Hematopoietic multipotent progenitor cell treated with erythropoietin and hydrocortisone succinate and interleukin-3 and kit ligand, for 17 days (in vitro differentiated cells): ENCODE measurements at places on chromosomes 3 and 15.

- DNase-seq = no peak
Measured at GRCh38 chr3:165233501-165234195, 37.5 kb upstream of the SLITRK3 start.

DNA sequence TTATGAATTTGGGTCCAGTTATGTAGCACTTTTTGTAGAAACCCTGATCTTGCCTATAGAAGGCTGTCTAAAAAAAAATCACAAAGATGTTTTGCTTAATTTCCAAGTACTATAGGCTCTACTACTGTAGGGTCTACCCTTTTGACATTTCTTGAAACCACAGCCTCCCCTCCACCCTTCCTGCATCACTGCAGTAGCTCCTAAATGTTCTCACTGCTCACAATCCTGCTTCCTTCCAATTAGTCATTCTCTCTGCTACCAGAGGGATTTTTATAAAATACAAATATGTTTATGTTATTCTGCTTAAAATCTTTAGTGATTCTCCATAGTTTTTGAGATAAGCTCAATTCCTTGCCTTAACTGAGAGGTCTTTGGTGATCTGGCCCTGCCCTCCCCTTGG, 114.0 kb downstream of the CYP19A1 start:
- DNase-seq = no peak

DNA sequence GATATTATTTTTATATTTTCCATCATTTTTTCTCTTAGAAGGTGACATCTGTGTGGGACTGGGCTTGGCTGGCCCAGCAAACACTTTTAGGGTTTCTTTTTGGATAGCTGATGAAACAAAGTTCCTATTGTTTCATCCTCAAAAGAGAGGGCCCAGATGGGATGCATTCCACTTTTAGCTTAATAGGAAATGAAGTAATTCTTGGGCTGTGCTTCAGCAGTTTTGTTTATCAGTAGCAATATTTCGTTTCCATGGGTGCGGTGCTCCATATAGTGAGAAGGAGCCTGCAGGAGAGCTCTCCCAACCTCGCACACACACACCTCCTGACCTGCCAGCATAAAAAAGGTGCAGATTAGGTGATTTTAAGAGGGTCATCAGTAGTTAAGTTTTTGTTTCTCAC, 147.5 kb downstream of the AKAP13 start:
- DNase-seq = no peak

GRCh38 chr3:120163026-120163425, 68.8 kb upstream of the GSK3B start:
- DNase-seq = no peak

DNA sequence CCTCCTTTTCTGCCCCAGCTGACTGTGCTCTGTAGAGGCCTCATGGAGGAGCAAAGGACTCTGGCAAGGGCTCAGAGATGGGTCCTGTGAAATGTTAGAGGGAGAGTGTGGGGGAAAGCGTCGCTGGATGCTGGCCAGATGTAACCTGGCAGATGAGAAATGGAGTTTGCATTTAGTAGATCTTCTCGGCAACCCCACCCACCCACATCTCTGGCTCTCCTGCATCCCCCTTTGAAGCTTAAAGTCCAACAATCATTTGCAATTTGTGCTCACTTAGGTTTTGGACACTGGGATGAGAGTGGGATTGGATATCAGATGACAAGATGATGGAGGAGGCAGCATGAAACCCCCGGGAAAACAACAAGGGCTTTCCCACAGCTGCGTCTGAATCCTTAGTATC, 523.6 kb upstream of the MCTP2 start:
- DNase-seq = no peak

GRCh38 chr3:12995389-12996180, 77.6 kb downstream of the IQSEC1 start:
- DNase-seq = no peak

- no peak for DNase-seq
Measured at GRCh38 chr3:181948286-181948685, 236.6 kb downstream of the SOX2 start.

DNA sequence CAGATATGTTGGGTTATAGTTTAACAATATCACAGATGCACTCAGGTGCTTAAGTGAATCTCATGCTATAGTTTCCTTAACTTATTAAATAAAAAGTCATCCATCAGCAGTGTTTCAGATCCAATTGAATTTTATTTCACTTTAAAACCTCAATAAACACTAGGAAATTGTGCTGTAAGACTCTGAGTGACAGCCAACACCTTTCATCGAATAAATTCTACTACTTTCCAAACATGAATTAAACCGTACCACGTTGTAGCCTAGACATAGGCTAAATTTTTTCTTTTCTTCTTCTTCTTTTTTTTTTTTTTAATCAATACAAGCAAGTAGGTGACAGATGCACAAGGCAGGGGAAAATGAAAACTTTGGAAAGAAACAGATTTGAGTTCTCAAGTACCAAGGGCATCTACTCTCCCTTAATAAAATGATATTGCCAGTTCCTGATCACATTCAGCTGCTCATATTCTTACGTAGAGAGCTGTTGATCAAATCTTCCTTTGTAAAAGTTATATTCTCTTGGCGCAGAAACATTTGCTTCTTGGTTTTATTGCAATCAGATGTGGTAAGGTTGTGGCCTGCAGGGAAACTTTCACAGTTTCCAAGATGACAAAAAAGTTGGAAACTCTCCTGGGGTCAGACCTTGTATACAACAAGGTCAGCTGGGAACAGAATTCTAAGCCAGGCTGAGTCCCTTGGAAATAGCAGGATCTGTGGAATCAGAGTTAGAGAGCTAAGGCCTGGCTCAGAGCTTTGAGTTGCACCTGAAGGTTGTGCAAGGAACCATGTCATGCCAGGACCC, 147.7 kb downstream of the CD47 start:
- DNase-seq = no peak

DNA sequence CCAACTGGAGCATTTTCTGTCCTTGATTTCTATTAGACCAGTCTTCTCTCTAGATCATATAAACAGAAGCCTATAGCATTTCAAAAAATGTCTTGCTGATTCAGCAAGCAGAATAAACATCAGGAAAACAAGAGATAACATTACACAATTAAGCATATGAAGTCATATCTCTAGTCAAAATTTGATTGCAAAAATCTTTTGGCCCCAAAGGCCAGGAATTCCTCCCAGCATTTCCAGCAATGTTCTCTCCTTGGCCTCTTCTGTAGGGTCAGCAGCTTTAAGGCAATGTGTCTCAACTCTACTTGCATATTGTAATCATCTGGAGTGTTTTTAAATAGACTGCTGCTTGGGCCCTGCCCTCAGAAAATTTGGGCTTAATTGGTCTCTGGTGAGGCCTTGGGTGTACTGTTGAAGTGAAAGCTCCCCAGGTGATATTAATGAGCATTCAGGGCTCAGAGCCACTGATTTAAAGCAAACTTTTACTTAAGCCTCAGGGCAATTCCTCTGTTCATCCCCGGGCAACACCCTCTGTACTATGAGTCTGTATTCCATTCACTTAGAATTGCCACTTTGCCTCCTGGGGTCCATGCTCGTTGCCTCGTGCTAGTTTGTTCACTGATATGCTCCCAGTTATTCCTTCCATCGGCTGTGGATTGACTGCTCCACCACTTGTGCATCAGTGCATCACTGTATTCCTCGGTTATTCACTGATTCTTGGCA, 1072.6 kb downstream of the ROBO2 start:
- DNase-seq = no peak

DNA sequence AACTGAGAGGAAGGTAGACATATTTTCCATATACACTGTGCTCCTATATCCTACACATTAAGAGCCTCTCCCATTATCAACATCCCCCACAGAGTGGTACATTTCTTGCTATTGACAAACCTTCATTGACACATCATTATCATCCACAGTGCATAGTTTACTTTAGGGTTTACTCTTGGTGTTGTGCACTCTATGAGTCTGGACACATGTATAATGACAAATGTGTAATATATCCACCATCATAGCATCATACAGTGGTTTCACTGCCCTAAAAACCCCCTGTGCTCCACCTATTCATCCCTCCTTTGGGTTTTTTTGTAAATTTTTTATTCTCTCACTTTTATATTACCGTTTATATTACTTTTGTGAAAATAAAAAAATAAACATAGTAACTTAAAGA, 22.2 kb upstream of the CLDN18 start:
- DNase-seq = no peak

DNA sequence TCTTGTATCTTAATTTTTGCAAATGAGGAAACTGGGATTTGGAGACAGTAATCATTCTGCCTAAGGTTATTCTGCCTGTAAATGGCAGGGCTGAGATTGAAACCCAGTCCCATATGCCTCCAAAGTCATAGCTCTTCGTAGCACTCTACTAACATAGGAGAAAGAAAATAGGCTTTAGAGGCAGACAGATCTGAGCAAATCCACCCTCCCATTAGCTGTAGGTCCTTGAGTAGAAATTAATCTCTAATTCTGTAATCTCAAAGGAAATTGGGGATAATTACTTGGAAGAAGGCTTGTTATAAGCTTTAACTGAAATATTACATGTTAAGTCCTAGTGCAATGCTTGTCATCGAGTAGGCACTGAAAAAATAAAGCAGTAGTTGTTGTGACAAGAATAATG, 252.1 kb upstream of the PEX5L start:
- no peak for DNase-seq

DNA sequence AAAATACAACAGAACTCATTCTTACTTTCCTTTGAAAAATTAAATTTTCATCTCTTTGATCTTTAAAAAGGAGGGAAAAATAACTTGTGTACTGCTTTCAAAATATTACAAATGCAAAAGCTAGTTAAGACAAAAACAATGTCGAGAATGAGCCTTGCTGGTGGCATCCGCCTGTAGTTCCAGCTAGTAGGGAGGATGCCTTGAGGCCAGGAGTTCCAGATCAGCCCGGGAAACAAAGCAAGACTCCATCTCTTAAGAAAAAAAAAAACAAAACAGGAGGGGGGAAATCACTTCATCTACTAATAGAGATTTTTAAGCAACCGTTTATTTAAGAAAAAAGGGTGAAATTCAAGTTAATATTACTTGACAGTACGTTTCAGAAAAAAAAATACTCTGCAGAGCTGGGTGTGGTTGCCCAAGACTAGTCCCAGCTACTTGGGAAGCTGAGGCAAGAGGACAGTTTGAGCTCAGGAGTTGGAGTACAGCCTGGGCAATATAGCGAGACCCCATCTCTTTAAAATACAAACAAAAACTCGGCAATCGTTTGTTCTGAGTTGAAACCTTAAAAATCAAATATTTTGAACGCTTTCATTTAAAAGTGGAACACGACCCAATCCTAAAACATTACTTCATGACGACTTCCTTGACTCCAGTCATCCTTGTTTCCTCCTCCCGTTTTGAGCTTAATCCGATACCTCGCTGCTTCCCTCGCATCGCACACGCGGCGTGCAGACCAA, 1.2 kb downstream of the KPNA1 start:
- DNase-seq = no peak

GRCh38 chr3:159418571-159419526, 569.8 kb upstream of the IL12A start:
- DNase-seq = no peak

DNA sequence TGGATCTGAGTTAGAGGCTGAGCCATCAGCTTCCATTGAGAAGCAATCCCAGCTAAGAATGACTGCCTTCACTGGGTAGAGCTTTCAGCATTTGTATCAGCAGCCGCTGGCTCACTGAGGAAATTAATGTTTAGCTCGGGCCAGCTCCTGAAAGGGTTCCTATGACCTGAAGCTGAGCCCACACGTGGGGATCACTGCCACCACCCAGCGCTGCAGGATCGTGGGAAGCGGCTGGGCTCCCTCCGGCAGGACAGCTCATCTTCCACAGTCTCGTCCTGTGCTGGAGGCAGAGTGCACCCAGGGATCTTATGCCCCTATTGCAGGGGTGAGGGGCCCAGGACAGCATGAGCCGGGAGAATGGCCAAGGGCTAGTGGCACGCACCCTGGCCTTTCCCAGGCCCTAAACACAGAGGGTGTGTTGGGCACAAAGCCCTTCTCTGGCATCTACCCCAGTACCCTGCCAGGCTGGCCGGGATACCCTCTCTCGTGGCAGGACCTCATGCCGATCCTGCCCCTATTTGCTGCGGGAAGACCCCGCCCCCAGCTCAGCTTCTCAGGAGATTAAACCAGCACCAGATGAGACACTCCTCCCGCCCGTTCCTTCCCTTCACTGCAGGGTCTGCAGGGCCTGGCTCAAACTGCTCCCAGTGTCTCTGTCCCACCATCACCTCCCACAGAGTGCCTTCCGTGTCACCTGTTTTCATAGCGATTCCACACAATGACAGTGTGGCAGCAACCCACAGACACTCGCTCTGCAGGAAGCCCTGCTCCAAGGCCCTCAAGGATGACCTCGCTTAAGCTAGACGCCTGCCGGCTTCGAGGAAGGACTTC, 28.5 kb downstream of the KLHL25 start:
- no peak for DNase-seq

- DNase-seq = no peak
Measured at GRCh38 chr3:197292083-197292646, 6.2 kb downstream of the DLG1 start.

GRCh38 chr3:169323578-169324451, 339.7 kb downstream of the MECOM start:
- no peak for DNase-seq

- DNase-seq = no peak
Measured at GRCh38 chr3:125055331-125055912, 375 bp downstream of the HEG1 start.

- no peak for DNase-seq
Measured at GRCh38 chr3:143952569-143953072, 19.0 kb upstream of the DIPK2A start.

- DNase-seq = no peak
Measured at GRCh38 chr3:37944391-37944842, 46.2 kb upstream of the VILL start.

- no peak for DNase-seq
Measured at GRCh38 chr3:157414861-157415260, 21.8 kb upstream of the PTX3 start.

GRCh38 chr3:128073185-128073725, 21.0 kb downstream of the SEC61A1 start:
- DNase-seq = no peak

DNA sequence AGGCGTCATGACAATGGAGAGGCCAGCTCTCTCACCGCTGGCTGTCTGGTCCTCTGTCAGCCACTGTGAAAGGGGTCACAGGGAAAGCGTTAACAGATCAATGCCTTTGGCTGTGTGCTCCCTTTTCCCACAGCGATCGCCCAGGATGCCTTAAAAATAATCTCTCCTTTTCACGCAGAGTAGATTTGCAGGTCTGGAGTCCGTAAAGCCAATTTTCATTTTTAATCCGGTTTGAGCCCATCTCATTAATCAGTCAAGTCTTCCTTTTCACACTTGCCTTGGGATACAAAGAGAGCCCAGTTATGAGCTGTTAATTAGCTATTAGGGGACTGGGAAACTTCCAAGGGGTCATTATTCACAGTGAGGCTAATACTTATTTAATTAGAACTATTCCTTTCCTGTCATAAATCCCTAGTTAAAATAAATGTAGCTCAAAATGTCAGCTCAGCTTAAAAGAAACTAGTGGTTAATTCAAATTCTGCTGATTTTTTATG, 104.3 kb upstream of the RASGRP1 start:
- DNase-seq = no peak

- no peak for DNase-seq
Measured at GRCh38 chr15:59364248-59364647, 8.4 kb downstream of the MYO1E start.

GRCh38 chr15:99403597-99403996, 152.3 kb downstream of the LRRC28 start:
- DNase-seq = no peak
